SK-MEL-5 (cell line): ENCODE measurements at places on chromosomes 1 and 21. TPM values are rescaled to one million over a fixed set of nuclear protein-coding genes. Genes with fewer than 3 reads are reported as not detected.

FAM78B gene
- 3.1 and 4.5 TPM in 2 replicates for total RNA-seq

SPATA1 gene
- 0.93 TPM in 1 of 2 replicates, not detected in the other for total RNA-seq

SAMD13 gene
- total RNA-seq, result 3.4 and 5.9 TPM in 2 replicates

KCNJ9 gene
- total RNA-seq, result not detected in 2 replicates

PLA2G2C gene
- total RNA-seq, result not detected in 2 replicates

ST6GALNAC5 gene
- 2.1 and 3.1 TPM in 2 replicates for total RNA-seq

OR14K1 gene
- not detected in 2 replicates for total RNA-seq

RNF115 gene
- 18.2 and 19.6 TPM in 2 replicates for total RNA-seq

CFHR4 gene
- 0.11 TPM in 1 of 2 replicates, not detected in the other for total RNA-seq
